Astrocyte of the hippocampus (primary cell): ENCODE measurements at places on chromosomes 1 and 21.
A peak's percentile ranks its signal among the peaks of the same experiment; 100 is the strongest.

- DNase-seq, result no peak
Measured at GRCh38 chr1:238738892-238739291, 647.5 kb upstream of the CHRM3 start.

GRCh38 chr1:81420760-81421159, 380.0 kb upstream of the ADGRL2 start:
- DNase-seq, result no peak

- no peak for DNase-seq
Measured at GRCh38 chr21:44946254-44947041, 6.6 kb downstream of the SLX9 start.

DNA sequence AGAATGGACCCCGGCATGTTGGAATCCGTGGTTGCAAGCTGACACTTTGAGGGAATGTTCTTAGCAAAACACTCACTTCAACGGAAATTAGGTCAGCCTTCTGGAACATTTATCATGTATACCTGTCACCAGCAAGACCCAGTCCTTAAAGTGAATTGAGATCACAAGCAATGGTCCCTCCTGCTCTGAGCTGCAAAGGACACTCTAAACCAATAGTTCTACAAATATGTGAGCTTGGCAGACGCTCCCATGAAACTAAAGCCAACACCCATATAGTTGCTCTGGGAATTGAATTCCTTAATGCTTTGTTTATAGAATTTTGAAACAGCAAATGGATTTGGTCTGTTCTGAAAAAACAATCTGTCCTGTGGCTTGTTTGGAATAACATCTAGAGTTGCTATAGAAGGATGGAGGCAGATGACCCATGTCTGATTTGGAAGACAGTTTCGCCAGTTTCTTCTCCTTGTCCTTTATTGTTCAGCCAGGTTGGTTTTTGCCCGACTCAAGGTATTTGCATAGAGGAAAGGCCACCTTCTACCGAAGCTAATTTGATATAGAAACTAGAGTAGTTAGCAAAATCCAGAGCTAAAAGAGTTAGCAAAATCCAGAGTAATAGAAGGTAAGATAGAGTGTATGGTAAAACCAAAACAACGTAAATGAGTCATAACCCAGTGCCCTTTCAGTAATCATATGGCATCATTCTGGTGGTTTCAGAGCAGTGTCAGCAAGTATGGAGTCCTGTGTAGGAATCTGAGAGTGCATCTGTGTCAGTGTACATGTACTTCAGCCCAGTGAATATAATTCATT, 236.2 kb downstream of the NFIA start:
- peak; percentile 57 for DNase-seq

GRCh38 chr1:229782469-229782868, 156.4 kb downstream of the URB2 start:
- no peak for DNase-seq

- DNase-seq, result no peak
Measured at GRCh38 chr1:156433602-156434001, 64.6 kb downstream of the RHBG start.

GRCh38 chr1:166029196-166029945, 137.4 kb downstream of the FAM78B start:
- DNase-seq, result no peak

- peak; percentile 16 for DNase-seq
Measured at GRCh38 chr1:107833061-107833460, 131.9 kb downstream of the VAV3 start.

- peak; percentile 14 for DNase-seq
Measured at GRCh38 chr1:64166629-64167028, 36.8 kb upstream of the UBE2U start.

DNA sequence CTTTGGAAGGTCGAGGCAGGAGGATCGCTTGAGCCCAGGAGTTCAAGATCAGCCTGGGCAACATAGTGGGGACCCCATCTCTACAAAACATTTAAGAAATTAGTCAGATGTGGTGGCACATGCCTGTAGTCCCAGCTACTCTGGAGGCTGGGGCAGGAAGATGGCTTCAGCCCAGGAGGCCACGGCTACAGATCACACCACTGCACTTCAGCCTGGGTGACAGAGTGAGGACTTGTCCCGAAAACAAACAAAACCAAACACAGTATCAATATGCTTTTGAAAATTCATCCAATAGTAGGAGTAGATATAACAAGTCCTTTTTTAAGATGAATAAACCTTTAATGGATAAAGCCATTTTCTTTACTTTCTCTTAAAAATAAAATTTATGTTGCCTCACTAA, 8.5 kb downstream of the APP start:
- DNase-seq, result no peak

- DNase-seq, result no peak
Measured at GRCh38 chr1:173775578-173776226, 48.8 kb upstream of the DARS2 start.

DNA sequence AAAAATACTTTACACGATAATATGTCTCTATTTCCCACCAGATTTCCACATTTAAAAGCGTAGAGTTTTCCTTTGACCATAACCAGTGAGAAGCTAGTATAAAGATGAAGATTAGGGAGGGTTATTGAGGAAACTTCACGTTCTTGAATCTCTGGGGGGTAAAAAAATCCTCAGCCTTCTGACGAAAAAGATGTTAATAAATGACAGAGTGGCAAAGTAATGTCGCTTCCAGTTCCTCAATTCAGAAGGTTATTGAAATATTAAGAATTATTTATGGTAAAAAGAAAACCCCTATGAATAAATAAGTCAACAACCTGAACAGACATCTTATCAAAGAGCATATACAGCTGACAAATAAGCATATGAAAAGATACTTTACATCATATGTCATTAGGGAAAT, 241.0 kb downstream of the GPATCH2 start:
- no peak for DNase-seq

- no peak for DNase-seq
Measured at GRCh38 chr1:6803357-6803756, 18.1 kb downstream of the CAMTA1 start.

DNA sequence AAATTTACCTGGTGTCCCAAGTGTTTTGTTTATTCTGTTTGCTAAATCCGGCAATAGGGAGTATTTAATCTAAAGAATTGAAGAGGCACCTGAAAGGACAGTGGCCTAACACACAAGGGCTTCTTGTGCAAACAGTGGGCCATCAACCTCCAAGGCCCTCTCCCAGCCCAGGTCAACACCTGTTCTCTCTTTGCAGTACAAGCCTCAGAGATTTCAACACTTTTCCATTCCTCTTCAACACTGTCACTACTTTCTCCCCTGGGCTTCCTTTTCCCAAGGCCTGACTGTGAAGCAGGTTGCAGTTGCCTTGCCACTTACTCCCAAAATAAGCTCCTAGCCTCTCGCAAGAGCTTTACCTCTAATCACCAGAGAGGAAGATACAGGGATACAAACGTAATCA, 3.2 kb upstream of the SNAPIN start:
- DNase-seq, result no peak

DNA sequence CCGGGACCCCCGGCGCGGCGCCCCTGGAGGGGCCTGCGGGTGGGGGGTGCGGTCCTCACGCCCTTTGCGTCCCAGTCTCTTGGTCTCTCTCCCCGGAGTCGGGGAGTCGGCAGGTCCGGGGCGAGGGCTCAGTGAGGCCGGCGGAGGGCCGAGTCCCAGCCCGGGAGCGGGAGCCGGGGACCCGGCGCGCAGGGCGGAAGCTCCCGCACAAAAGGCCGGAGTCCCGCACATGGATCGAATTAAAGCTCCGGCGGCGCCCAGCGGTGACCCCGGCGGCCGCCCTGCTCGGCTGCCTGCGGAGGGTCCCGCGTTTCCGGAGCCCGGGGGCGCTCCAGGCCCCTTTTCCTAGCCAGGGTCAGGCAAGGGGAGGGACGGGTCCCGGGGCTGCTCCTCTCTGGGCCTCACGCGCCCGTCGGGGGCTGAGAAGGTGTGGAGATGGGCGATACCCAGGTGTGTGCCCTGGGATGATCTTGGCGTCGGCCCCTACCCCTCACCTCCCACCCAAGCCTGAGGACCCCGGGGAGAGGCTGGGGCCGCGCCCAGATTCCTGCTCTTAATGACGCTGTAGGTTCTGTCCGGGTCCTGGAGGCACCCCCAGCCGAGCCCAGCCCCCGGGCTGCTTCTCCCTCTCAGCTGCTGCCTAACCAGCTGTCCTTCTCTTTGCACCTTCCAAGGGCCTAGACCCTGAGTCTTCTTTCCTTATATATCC, 512 bp downstream of the FBLIM1 start:
- DNase-seq, result peak; percentile 55

- DNase-seq, result peak; percentile 92
Measured at GRCh38 chr1:21552715-21553114, 43.5 kb downstream of the ALPL start.

GRCh38 chr1:212612041-212612961, 3.7 kb downstream of the ATF3 start:
- DNase-seq, result peak; percentile 40

- DNase-seq, result no peak
Measured at GRCh38 chr1:31154000-31154631, 85.6 kb downstream of the NKAIN1 start.

DNA sequence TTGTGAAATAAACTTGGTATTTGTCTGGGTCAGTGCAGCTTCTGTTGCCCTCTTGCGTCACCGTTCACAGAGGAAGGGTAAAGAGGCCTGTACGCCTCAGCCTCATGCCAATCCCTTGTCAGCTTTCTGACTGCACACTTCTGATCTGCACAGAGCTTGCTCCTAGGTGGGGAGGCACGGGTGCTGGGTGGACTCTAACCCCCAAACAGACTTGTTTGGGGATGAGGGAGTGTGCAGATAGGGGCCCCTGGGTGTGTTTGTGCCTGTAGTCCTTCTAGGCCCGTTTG, 803 bp upstream of the B4GALT2 start:
- DNase-seq, result no peak

- peak; percentile 74 for DNase-seq
Measured at GRCh38 chr1:101996825-101997465, at the start of gene OLFM3. Gene OLFM3 (minus strand): TSS chr1:101996926.

DNA sequence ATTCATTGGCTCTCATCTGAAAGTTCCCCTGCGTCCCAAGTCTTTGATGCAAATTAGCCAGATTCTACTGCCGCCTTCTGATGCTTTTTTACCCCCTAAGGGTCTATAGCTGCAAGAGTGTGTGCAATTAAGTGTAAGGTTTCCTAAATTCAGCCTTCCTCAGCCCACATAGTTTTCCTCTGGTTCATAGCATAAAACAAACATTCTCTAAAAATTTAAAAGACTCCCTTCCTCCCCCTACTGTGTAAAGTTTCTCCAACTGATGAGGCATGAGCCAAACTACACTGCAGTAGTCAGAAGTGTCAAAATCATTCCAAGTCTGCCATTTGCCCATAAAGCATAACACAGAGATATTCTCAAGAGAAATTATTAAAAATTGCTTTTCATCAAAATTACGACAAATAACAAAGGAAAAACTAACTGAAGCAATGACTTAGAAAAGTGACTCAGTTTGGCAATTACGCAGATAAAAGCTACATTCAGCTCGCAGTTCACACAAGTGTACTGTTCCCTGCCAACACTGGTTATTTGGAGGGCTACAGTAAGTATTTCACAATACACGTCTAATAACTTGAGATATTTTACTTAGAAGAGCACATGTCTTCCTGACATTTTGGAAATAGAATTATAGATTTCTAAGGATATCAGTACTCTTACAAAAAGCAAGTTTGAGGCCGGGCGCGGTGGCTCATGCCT, 15.4 kb downstream of the KCNH1 start:
- peak; percentile 75 for DNase-seq

GRCh38 chr1:34166191-34166624, 1.2 kb upstream of the CSMD2 start:
- peak; percentile 24 for DNase-seq

DNA sequence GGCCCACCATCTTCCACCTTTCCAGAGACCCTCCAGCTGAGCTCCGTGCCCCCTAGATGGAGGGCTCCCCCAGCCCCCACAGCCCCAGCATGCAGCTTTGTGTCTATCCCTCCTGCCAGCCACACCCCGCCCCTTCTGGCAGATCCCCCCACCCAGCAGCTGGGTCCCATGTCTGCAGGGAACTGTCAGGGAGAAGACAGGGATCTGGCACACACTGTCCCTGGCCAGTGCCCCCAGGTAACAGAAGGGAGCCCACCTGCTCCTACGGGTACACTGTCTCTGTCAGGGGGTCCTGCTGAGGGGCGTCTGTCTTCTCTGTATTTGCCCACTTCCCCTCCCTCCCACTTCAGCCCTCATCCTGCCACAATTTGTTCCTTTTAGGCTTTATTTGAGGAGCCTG, 11.2 kb upstream of the KIF21B start:
- DNase-seq, result no peak

DNA sequence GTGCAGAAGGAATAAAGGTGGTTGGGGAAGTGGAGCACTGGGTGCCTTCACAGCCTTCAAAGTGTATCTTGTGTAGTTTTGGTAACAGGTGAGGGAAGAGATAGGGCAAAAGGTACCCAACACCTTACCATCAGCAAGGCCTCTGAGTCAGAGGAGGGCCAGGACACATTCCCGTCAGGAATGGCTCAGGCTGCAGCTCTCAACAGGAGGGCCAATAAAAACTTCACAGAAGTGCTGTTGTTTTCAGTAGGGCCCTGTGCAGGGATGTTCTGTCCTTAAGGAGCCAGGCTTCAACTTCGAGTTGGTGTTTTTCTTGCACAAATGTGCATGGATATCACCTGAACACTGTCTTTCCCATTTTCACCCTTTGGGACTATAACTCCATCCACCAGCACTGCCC, 333.4 kb downstream of the ASTN1 start:
- DNase-seq, result no peak

GRCh38 chr1:163130225-163130856, 61.2 kb downstream of the RGS4 start:
- no peak for DNase-seq

DNA sequence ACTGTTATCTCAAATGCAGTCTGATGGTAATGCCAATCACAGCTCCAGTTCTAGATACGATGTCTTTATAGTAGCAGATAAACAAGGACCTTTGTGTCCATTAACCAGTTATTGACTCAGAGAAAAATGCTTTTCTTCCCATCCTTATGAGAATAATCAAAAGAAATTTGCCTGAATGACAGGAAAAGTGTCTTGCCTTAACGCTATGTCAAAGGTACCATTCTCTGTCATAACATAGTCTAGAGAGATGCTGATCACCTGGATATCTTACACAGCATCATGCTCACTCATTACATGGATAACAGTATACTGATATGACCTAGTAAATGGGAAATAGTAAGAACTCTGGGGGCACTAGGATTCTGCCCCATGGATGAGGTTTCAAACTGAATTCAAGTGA, 151.7 kb upstream of the NEGR1 start:
- DNase-seq, result no peak

- no peak for DNase-seq
Measured at GRCh38 chr1:154443274-154444013, 38.3 kb downstream of the IL6R start.
